Activated CD8-positive, alpha-beta memory T cell treated with anti-CD3 and anti-CD28 coated beads for 36 hours (primary cell): ENCODE measurements at places on chromosomes 13 and 19. TPM values are rescaled to one million over a fixed set of nuclear protein-coding genes. Genes with fewer than 3 reads are reported as not detected.

The CGB2 gene
- total RNA-seq: not detected

The ZNF547 gene
- 1.9 TPM for total RNA-seq

The SRRM5 gene
- 0.40 TPM for total RNA-seq

The RFPL4AL1 gene
- not detected for total RNA-seq

The TMEM38A gene
- 0.92 TPM for total RNA-seq

The IGLON5 gene
- total RNA-seq: 0.21 TPM

The SPRY2 gene
- 1.3 TPM for total RNA-seq

The CACNA1A gene
- 0.44 TPM for total RNA-seq

The ZNF93 gene
- total RNA-seq: 9.3 TPM

The SLC7A10 gene
- total RNA-seq: not detected

The ZNF730 gene
- 0.73 TPM for total RNA-seq

The ZNF146 gene
- 122 TPM for total RNA-seq

The DACT3 gene
- total RNA-seq: 1.8 TPM

The ATP1A3 gene
- total RNA-seq: 3.0 TPM

The CALM3 gene
- 460 TPM for total RNA-seq

The ZNF333 gene
- 8.0 TPM for total RNA-seq

The RDH8 gene
- total RNA-seq: not detected

The LMTK3 gene
- total RNA-seq: 3.8 TPM

The TTC9B gene
- not detected for total RNA-seq

The FBN3 gene
- not detected for total RNA-seq

The SHKBP1 gene
- 93.5 TPM for total RNA-seq

The CLN5 gene
- total RNA-seq: 13.7 TPM

The RASIP1 gene
- 0.19 TPM for total RNA-seq

The VASP gene
- total RNA-seq: 193 TPM

The GADD45B gene
- 31.6 TPM for total RNA-seq

The SLC10A2 gene
- total RNA-seq: not detected

The N4BP2L1 gene
- 10.7 TPM for total RNA-seq

The KLK15 gene
- not detected for total RNA-seq

The MBD3L2B gene
- total RNA-seq: not detected

The TUBGCP3 gene
- 44.0 TPM for total RNA-seq

The MAP4K1 gene
- total RNA-seq: 165 TPM

The OSCAR gene
- total RNA-seq: 0.27 TPM

The HSH2D gene
- 13.6 TPM for total RNA-seq

The ZNF160 gene
- total RNA-seq: 22.8 TPM

The MICU2 gene
- total RNA-seq: 37.2 TPM

The ASF1B gene
- total RNA-seq: 83.6 TPM

The DNASE2 gene
- 20.5 TPM for total RNA-seq

The ADGRE2 gene
- 0.69 TPM for total RNA-seq

The DIS3 gene
- total RNA-seq: 56.3 TPM

The S1PR4 gene
- total RNA-seq: 45.6 TPM
